ENCODE measurements at places on chromosomes 4 and X.
A peak's percentile ranks its signal among the peaks of the same experiment; 100 is the strongest.

- DNase-seq: no peak
Measured at GRCh38 chr4:175616287-175616686, 195.8 kb downstream of the GPM6A start.

DNA sequence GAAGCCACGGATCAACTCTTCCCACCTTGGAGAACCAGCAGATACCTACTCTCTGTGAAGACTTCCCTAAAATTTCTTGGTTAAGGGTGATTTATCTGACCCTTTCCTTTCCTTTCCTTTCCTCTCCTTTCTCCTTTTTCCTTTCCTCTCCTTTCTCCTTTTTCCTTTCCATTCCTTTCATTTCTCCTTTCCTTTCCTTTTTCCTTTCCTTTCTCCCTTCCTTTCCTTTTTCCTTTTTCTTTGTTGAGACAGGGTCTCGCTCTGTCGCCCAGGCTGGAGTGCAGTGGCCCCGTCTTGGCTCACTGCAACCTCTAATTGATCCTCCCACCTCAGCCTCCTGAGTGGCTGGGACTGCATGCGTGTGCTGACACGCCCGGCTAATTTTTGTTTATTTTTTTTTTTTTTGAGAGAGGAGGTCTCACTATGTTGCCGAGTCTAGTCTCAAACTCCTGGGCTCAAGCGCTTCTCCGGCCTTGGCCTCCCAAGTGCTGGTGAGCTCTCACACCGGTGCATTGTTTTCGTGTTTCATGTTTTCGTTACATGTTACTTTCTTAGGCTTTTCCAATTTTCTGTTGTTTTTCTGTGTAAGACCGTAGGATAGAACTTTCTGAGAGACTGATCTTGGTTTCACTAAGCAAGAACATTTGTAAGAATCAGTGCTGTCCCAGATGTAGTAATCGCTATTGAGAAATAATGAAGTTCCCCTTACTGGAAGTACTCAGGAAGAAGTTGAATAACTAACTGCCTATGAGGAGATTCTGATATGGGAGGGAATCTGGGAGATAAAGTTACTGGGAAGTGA lies 2.0 kb downstream of the TMEM165 start:
- no peak for DNase-seq

GRCh38 chrX:31251336-31251735 lies 179.5 kb upstream of the FTHL17 start:
- no peak for DNase-seq

DNA sequence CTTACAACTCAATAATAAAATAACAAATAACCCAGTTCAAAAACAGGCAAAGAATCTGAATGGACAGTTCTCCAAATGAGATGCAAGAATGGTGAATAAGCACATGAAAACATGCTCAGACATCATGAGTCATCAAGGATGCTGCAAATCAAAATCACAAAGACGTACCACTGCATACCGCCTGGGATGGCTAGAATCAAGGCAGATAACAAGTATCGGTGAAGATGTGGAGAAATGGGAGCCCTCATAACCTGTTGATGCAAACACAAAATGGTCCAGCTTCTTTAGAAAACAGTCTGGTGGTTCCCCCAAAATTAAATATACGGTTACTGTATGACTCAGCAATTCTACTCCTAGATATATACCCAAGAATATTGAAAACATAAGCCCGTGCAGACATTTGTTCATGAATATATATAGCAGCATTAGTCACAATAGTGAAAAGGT lies 32.5 kb downstream of the AKAP4 start:
- DNase-seq: no peak

GRCh38 chrX:130343411-130343810 lies 3.7 kb downstream of the SLC25A14 start:
- no peak for DNase-seq

DNA sequence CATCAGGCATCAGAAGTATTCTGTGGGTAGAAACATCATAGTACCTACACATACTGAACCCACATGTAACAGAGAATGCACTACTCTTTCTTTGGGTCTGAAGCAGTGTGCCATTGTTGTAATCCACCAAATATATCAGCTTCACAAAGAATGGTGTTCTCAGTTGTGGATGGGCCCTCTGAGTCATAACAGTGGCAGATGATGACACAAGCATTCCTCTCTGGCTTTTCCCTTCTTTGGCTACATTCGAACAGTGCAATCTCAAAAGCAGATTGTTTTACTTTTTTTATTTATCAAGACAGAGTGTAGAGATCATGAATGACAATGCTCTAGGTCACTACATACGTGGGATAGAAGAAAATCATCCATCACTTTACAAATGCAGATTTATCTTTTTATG lies 247.2 kb upstream of the EPHA5 start:
- no peak for DNase-seq

DNA sequence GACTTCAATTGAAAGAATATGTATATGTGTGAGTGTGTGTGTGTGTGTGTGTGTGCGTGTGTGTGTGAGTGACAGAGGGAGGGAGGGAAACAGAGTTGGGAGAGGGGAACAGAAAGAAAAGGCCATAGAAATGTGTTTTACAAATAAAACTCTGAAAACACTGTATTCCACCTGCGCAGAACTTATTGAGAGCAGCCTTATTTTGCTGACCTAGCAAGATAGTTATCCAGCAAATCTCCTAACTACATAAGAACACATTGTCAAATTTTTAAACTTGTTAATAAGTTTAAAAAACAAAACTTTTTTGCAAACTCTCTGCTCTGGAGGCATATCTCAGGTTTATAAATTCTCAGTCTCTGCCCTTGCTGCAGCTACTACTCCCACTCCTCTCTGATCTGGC lies 217.9 kb upstream of the NOCT start:
- no peak for DNase-seq

GRCh38 chrX:2654436-2655340 lies 36.4 kb upstream of the CD99 start:
- DNase-seq: no peak

GRCh38 chr4:79852305-79852730 lies 220.7 kb downstream of the ANTXR2 start:
- no peak for DNase-seq

- no peak for DNase-seq
Measured at GRCh38 chrX:153209347-153209746, 30.3 kb downstream of the MAGEA1 start.

GRCh38 chr4:123230061-123230460 lies 166.5 kb upstream of the SPRY1 start:
- no peak for DNase-seq

DNA sequence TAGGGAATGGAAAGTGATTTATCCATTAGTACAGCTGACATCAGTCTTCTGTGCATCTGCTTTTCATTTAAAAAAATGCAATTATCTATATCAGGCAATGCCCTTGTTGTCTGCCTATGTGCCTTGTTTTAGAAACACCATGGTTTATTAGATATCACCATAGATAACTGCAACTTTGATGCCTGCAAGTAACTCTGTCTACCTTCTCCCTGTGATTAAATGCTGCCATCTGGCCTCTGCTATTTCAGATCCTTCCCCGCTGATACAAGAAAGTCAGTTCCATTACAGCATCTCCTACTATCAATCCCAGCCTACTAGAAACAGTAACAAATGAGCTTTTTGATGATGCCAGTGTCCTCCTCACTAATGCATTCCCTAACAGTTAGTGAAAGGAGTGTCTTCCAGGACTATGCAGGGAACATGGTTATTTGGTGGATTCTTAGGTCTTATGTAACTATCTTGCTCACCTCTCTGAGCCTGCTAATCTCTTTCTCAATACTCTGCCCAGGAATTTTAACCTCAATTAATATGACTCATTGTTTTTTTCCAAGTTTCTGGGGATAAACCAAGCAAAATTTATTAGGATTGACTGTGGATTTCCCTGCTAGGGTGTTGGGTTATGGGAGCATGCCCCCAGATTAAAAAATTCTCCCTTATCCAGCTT lies 444.9 kb downstream of the RAPGEF2 start:
- DNase-seq: no peak

GRCh38 chr4:183284965-183285364 lies 35.1 kb downstream of the CLDN22 start:
- DNase-seq: no peak

GRCh38 chr4:164700471-164700870 lies 53.5 kb upstream of the SMIM31 start:
- peak; percentile 25 for DNase-seq

- no peak for DNase-seq
Measured at GRCh38 chrX:27626066-27626465, 35.9 kb downstream of the DCAF8L2 start.

DNA sequence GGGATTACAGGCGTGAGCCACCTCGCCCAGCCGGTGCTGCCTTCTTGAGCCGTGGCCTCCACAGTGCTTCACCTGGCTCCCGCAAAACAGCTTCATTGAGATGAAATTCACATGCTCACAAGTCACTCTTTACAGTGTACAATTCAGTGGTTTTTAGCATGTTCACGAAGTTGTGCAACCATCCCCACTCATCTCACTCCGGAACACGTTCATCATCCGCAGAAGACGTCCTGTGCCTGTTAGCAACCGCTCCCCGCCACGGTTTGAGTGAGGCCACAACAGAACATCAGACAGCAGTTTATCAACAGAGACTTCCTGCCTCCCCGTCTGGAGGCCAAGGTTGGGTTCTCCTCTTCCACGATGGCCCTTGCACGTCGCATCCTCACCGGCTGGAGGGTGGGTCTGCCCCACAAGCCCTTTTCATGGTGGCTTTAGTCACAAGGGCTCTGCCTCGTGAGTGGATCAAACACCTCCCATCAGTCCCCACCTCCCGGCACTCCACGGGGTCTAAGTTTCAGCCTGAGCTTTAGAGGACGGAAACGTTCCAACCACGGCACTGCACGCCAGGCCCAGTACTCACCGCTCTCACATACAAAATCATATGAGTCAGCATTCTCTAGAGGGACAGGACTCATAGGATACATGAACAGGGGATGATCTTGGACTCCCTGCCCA lies 29.6 kb upstream of the SPON2 start:
- DNase-seq: no peak

DNA sequence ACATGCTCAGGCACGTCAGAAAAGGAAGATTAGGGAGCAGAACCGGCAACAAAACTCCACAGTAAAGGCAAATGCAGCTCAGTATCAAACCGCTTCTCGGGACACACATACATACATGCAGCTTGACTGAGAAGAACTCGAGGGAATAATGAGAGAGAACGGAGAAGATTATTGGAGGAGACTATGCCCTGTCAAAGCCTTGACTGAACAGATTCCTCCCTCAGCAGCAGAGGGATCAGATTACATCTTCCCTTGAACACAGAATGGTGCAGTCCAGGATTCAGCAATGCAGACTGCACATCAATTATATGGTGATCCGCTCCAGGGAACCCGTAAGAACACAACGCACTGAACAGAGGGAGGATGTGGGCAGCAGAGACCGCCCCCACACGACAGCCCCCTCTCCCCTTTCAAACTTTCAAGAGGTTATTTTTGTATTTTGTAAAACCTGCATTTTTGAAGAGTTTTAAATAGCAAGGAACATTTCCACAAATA lies 183.2 kb downstream of the FBXW7 start:
- peak; percentile 94 for DNase-seq

DNA sequence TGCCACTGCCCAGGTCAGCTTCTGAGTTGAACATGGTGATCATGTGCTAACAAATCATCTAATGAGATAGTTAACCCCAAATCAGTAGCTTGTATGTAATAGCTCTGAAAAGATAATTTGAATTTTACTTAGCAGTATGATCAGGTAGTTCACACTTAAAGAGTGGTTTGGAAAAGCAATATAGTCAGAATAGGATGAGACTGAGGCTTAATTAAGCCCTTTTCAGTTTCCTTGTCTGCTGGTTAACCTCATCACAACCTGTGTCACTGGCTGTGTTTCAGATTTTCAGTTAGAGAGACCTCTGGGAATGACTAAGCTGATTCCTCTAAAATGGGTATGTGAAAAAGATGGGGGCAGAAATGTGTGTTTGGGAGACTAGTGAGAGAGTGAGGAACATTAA lies 38.1 kb downstream of the GPR174 start:
- DNase-seq: no peak

DNA sequence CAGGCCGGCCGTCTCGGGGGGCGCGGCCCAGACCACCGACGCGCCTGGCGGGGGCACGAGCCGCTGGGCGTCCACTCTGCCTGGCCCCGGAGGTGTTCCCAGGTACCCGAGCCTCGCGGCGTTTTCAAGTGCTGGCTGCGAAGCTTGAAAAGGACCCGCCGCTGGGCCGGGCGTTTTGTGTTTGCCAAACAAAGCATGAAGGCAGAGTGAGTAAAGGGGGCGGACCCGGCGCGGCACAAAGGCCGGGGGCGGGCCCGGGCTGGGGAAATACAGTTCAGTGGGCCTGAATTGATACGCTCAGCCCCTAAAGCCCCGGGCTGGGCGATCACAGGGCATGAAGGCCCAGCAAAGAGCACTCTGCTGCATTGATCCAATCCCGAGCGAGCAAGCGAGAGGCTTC lies 65.4 kb downstream of the SOX3 start:
- DNase-seq: no peak

- DNase-seq: no peak
Measured at GRCh38 chr4:653831-654502, 20.1 kb downstream of the ATP5ME start.

GRCh38 chrX:106397788-106398538 lies 213.8 kb upstream of the RADX start:
- DNase-seq: peak; percentile 60

GRCh38 chr4:134848681-134849080 lies 647.1 kb upstream of the PABPC4L start:
- DNase-seq: no peak

DNA sequence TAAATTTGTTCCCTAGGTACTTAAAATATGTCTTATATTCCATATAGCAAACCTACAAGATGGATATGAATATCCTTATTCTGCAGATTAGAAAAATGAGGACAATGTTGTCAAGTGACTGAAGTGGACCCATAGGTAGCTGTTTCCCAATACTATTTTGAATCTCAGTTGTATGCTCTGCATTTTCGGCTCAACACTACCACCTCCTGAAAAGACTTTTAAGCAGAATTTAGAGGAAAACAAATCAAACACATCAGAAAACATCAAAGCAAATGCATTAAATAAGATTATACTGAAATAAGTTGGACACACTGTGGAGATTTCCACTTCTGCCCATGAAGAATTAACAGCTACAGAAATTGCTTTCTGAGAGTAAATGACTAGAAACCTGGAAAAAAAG lies 488.7 kb downstream of the TRIML1 start:
- DNase-seq: no peak

DNA sequence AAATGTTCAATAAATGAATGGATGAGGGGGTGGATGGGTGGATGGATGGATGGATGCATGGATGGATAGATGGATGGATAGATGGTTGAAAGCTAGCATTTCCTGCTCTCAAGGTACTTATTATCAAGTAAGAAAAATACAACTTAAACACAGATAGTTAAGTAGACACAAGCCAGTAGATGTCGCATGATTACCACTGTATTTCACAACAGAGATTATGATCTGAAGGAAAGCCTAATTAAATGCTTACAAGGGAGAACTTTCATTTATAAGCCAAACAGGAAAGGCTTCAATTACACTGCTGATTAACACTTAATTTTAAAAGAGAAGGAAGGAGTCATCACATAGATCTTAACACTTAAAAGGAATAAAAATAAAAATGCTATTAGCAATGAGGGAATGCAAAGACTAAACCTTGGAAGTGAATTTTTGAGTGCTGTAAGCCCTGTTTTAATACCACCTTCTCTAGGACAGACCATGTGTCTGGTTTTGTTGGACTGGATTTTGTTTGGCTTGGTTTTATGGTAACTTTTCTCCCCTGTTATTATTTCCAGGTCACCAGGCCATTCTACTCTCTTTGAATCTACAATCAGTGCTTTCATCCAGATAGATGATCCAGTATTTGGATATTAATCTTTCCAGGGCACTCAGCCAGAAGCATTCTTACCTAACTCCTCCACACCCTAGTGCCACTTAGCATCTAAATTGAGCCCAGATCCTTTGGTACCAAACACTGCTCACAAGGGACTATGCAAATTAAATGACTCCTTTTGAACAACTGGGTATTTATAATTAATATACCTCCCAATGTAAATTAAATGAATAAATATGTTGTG lies 75.5 kb upstream of the SLC39A8 start:
- DNase-seq: no peak
